ENCODE measurements at places on chromosomes 2 and 18.

- no peak for DNase-seq
These were observed 61.0 kb upstream of the TMEM87B start for GRCh38 chr2:111994042-111994441.

DNA sequence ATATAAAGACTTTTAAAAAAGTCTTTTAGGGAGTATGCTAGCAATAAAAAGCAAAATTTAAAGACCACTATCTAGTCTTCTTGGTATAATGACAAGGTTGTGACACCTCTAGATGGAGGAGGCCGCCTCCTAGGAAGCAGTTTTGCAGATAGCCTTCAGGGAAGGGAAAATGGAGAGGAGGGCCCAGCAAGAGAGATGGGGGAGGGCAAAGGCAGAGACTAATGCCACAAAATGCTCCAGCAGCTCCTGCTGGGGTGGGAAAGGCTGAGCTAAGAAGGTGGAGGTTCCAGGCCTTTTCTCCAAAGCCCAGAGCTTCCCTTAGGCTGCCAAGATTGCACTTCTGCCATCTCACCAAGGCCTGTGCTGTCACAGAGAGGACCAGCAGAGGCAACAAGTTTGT is 153.9 kb upstream of the THSD7B start:
- DNase-seq = no peak

GRCh38 chr2:157784823-157785175 is 91.3 kb downstream of the ACVR1 start:
- no peak for DNase-seq

GRCh38 chr18:33538418-33539042 is 39.5 kb upstream of the ASXL3 start:
- no peak for DNase-seq

DNA sequence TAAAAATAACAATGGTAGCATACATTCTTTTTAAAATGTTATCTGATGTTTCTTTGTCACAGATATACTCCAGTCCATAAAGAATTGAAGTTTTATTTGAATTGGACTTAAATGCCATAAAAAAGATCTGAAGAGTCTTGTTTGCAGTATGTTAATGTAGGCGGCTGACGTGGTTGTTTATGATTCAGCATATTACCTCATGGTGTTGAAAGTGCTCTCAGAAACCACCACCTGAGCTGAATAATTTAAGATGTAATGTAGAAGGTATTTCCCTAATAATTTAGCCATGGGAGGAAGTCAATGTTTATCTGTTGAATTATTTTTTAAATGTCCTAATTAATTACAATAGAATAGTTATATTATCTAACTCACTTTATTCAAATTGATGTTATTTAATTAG is 58.6 kb upstream of the CHN1 start:
- DNase-seq = no peak

- no peak for DNase-seq
These were observed 412.1 kb downstream of the TSN start for GRCh38 chr2:122167515-122167914.

DNA sequence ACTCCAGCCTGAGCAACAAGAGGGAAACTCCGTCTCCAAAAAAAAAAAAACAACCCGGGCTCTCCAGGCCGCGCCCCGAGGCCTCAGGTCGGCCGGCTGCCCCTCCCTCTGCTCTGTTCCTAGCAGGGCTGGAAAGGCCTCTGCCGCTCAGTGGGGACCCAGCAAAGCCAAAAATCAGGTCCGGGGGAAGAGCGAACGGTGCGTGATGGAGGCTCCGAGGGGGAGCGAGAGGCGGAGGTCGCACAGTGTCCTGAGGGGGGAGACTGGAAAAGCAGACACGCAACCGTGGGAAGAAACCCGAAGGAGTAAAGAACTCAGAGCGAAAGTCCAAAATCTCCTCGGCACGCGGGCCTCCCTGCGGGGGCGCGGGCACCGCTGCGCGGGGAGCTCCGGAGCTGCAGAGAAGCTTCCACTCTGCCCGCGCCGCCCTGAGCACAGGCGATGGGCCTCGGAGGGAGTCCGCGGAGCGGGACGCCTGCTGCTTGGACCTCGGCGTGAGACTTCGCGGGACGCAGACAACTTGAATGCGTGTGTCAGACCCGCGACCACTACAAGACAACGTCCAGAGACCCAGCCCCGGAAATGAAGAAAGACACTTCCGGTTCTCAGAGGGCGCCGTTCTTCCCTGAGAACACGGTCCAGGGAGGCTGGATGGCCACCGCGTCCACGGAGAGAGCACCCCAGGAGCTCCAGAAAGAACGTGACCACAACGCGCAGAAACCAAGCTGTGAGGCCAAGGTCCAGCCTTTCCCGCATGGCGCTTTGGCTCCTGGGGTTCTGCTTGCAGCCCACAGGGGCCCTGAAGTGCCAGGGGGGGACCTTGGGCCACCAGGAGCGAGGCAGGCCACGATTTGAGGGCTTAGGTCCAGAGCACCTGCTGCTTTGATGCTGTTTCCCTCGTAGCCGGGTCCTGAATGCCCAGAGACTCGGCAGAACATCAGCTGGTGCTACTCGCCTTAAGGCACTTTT is 219.8 kb downstream of the DPP10 start:
- peak; percentile 15 for DNase-seq

DNA sequence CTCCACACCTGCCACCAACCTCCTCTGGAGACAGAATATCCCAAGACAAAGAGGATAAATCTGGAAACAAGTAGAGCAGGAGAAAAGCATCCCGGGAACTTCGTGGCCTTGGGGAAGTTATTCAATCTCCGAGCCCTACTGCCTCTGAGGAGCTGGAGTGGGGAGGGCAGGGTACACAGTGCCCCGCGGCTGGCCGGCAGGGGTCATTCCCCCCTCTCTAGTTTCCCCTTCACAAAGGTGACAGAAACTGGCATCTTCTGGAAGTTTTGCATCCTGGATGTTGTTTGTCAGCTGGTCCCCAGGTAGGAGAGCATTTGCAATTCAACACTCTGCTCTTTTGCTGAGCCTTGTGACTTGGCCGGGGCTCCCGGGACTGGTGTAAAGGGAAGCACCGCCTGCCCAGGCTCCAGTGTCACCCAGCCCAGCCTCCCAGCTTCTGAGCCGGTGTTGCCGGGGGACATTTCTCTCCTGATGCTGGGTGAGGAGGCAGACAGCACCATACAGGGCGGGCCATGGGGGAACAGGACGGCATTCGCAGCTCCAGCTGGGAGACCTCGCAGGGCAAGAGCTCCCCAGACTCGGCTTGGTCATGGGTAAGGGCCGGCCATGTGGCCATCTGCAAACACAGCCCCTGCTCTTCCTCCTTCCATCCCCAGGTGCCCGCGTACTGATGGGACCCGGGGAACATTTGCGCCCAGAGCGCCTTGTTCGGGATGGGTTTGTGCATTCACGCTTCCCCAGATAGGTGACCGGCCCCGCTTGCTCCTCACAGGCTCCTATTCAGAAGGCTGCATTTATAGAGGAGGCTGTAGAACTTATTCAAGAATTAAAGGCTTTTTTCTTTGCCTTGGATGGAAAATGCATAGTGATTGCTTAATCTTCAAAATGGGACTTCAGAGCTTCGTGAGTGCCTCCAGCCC is 7.4 kb upstream of the NTSR2 start:
- no peak for DNase-seq

DNA sequence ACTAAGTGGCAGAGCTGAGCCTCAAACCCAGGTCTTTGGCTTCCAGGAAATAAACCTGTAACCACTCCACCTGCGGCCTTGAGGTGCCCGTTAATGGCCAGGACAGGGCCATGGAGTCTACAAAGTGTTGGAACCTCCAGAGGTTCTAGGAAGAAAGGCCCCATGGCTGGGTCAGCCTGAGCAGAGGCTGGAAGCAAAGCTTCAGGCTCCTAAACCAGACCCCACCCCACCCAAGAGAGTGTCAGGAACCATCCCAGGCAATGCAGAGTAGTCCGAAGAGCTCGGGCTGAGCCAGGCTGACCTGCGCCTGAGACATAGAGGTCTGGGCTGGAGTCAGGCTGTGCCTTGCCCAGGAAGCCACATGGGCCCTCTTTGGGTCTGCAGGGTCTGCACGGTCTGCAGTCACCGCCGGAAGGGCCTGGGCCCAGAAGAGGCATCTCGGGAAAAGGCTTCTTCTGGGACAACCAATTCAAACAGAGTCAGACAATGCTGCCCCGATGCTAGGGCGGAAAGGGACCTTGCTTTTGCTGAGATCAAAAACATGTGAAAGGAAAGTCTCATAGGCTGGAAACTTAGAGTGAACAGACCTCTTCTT is 6.4 kb downstream of the CIB4 start:
- no peak for DNase-seq

GRCh38 chr18:22558945-22559385 is 141.2 kb upstream of the CTAGE1 start:
- DNase-seq = no peak

- DNase-seq = no peak
These were observed 146.4 kb upstream of the MAP2 start for GRCh38 chr2:209277444-209277843.

DNA sequence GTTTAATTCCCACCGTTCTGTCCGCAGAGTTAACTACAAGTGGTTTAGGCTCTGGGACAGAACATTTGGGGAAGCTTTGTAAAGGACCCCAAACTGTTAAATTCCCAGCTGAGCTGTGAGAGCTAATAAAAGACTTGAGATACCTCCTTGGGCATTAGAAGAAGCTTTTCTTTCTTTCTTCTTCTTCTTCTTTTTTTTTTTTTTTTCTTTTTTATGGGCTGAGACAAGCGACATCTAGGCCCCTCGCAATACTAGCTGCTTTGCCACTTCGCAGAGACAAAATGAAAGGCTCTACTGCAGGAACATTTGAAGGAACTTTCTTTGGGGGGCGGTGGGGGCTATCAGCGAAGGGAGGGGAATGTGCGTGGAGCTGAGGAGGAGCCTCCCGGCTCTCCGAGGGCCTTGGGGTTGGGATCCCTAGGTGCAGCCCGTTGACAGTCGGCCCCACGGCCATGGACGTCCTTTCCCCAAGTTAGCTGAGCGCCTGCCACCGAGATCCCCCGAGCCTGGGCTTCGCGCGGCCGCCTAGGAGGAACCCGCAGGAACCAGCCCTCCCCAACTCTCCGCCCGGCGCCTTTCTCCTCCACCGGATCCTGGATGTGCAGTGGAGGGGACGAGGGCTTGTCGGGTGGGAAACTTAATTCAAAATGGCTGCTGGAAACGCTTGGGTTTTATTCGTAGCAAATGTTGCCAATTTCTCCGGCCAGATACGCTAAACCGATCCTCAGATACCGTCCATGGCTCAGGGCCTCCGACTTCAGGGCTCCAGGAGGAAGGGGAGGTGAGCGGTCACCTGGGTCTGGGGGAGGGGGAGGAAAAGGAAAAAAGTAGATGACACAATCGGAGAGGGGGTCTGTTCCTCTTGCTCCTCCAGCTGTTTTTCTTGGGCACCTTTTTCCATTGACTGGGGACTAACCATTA is 4.2 kb downstream of the MEIS1 start:
- no peak for DNase-seq

GRCh38 chr2:233248999-233249398 is 2.5 kb upstream of the ATG16L1 start:
- no peak for DNase-seq

GRCh38 chr18:57738078-57738477 is 65.0 kb downstream of the ATP8B1 start:
- no peak for DNase-seq

- no peak for DNase-seq
These were observed 75.6 kb downstream of the TPO start for GRCh38 chr2:1488851-1489250.

- DNase-seq = no peak
These were observed 14.9 kb upstream of the B3GNT2 start for GRCh38 chr2:62180975-62181374.

DNA sequence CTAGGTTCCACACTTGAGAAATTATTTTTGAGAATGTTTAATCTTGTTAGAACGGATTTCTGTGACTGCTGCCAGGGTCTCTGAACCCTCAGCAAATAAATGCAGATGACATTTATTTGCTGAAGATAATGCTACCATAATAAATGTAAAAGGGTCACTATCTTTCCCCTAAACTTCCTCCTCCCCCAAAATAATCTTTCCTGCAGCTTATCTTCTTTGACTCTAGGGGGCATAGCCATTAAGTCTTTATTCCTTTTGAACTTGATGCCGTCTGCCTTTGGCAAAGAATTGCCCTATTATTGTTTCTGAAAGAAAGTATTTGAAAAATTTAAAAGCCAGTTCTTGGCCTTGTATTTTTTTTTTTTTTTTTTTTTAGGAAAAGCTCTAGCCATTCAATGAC is 63.6 kb upstream of the ACSL3 start:
- no peak for DNase-seq

GRCh38 chr2:128622371-128622770 is 303.7 kb upstream of the HS6ST1 start:
- no peak for DNase-seq

- no peak for DNase-seq
These were observed 1.2 kb upstream of the RAD51AP2 start for GRCh38 chr2:17519486-17519885.

DNA sequence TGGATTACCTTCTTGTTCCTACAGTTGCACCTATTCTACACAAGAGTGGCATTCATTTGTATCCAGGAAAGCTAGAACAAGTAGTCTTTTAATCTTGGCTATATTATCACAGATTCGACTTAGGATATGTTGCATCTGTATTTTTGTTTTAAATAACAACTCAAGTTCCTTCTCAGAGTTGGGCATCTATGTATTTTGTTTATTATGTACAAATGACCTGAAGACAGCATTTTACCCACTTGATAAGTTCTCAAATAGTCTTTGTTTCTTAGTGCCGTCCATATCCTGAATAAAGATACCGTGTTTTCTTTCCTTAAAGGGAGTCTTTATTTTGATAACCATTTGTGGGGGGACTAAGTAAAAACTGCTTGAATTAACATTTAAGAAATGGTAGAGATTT is 2.9 kb downstream of the ITPRID2 start:
- no peak for DNase-seq

DNA sequence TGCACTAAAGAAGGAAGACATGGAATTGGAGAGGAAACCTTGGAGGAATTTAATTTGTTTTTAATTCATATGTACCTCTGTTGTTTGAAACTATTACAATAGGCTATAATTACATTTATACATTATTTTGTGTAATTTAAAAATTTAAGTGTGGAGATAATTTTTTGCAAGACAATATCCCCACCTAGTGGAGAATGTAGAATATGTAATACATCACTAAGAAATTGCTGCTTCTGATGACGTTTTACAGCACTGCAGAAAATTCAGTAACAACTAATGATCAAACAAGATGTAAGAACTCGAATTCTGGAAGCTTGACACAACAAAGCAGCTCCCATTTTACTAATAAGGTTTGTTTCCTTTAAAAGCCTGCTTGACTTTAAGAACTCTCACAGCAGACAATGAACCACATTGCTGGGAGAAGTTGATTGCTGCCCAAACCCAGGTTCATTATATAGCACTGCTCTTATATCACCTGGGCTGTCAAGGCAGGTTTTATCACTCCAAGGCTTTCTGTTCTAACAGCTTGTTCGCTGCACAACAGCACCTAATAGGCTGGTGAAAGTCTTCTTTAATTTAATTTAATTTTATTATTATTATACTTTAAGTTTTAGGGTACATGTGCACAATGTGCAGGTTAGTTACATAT is 53.4 kb downstream of the THADA start:
- no peak for DNase-seq
